Heart right ventricle (tissue), 16 donors: ENCODE measurements at places on chromosomes 3 and 15. TPM values are rescaled to one million over a fixed set of nuclear protein-coding genes. Genes with fewer than 3 reads are reported as not detected.

DNA sequence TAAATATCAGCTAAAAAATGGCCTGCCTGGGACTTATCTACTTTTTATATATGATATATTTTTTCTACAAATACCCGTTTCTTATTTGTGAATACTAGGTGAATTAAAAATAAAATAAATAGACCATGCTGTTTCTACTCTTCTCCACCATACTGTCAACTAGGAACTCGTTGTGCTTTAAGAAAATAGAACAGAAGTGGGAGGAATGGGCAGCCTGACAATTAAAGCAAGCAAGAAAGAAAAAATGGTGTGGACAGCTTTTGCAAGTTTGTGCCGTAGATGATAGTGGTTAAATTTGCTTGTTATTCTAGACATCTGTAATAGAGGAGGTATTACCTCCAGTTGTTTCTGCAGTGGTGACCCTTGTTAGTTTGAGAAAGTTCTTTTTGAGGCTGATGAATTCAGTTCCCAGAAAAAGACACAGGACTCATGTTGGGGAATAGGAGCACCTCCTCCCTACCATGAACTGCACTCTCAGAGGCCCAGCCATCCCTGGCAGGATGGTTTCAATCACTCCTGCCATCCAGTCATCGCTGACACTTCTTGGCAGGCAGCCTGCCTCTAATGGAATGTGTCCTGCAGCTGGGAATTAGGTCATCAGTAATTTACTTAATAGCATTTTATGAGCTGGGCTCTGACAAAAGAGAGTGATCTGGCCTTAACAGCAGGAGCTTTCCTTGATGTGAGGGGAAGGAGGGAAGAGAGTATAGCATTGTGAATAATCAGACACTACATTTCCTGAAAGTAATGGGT is 105.0 kb upstream of the GAP43 start:
- DNase-seq = peak; percentile 87

DNA sequence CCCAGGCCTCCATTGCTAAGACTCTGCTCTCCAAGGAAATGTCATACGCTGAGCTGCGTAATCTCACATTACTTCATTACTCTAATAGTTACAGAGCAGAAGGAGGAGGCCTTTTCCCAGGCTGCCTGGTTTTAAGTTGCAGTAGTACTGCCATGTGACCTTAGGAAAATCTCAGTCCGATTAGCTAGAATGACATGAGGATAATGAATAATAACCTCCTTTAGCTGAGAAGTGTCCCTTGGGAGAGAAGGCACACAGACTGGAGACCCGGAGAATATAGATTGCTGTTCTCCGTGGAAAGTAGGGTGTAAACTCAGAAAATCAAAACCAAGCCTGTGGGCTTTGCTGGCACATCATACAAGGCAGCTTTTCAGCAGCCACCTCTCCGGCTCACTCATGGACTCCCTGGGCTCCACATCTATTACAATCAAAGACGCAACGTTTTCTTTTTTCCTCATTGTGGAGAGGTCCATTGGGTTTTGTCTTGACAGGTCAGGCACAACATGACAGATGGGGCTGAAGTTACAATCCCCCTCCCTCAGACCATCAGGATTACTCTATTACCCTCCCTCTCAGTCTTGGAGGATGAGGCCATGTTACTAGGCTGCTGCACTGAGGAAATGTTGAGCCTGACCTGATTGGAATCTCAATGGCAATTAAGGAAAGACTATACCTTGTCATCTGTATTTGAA is 134.8 kb upstream of the MB21D2 start:
- no peak for DNase-seq

- no peak for DNase-seq
Measured at GRCh38 chr3:114675104-114675503, 381.3 kb downstream of the TIGIT start.

GRCh38 chr15:77493324-77493907 is 72.7 kb downstream of the HMG20A start:
- DNase-seq = no peak

DNA sequence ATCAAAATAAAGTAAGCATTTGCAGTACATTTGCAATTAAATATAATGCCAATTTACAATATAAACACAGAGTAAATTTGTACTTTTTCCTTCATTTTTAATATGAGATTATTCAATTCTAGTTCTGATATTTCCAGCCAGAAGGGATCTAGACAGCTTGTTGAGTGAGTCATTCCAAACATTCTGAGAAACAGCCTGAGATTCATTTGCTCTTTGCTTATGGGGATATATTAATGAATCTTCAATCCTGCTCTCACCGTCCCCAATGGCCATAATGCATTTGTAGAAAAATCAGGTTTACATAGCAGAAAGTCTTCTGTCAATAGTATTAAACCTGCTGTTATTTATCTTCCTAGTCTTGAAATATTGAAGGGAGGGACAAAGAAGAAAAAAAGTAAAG is 554.2 kb downstream of the TUSC7 start:
- DNase-seq = no peak

- no peak for DNase-seq
Measured at GRCh38 chr3:160883373-160883772, 127.3 kb downstream of the PPM1L start.

- DNase-seq = no peak
Measured at GRCh38 chr3:107432646-107433045, 55.4 kb downstream of the CCDC54 start.

GRCh38 chr3:40369716-40370115 is 17.3 kb upstream of the ENTPD3 start:
- no peak for DNase-seq

DNA sequence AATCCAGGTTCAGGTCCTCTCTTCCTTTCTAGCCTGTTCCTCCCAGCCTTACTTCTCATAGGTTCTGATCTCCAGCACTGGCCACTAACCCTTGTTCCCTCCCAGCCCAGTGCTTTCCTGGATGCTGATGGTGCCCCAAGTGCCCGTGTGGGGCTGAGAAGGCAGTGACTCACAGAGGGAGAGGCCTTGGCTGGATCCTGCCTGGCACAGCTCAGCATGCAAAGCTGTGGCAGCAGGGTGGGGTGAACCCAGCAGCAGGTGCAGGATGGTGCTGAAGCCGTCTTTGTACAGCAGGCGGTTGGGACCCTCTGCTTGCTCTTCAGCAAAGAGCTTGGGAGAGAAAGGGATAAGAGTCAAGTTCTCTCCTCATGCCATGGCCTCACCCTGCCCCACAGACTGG is 7.6 kb downstream of the LPCAT4 start:
- no peak for DNase-seq

The KNG1 gene
- total RNA-seq = 0.36 TPM

The DNAH1 gene
- 4.1 TPM for total RNA-seq
